Activated T-cell treated with anti-CD3 and anti-CD28 coated beads, Interleukin-2, amount 50 U/mL, for 72 hours (primary cell): ENCODE measurements at places on chromosomes 6 and 20. TPM values are rescaled to one million over a fixed set of nuclear protein-coding genes. Genes with fewer than 3 reads are reported as not detected.

Gene MTCH1
- total RNA-seq: 149 TPM

Gene ABHD16B
- total RNA-seq: 0.22 TPM

Gene ARHGAP18
- 3.9 TPM for total RNA-seq

DNA sequence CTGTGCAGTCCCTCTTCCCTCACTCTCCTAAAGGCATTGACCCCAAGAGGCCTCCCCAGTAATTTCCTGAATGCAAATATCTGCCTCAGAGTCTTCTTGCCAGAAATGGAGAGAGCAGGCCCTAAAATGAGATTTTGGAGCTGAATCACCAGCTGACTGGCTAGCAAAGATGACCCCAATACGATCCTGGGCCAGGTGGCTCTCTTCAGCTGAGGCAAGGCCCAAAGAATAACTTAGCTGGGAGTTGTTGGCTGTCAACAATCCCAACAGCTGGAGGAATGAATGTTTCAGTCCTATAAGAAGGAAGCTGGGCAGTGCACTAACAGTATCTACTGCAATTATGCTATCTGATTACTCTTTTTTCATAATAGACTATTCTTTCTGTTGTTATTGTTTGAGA, 37.2 kb upstream of the VGLL2 start:
- no peak for DNase-seq

GRCh38 chr20:41142919-41143318, 5.6 kb downstream of the PLCG1 start:
- DNase-seq: no peak

GRCh38 chr20:14219801-14220461, 117.5 kb downstream of the FLRT3 start:
- DNase-seq: no peak

GRCh38 chr6:53916804-53917463, 122.1 kb downstream of the LRRC1 start:
- DNase-seq: no peak

DNA sequence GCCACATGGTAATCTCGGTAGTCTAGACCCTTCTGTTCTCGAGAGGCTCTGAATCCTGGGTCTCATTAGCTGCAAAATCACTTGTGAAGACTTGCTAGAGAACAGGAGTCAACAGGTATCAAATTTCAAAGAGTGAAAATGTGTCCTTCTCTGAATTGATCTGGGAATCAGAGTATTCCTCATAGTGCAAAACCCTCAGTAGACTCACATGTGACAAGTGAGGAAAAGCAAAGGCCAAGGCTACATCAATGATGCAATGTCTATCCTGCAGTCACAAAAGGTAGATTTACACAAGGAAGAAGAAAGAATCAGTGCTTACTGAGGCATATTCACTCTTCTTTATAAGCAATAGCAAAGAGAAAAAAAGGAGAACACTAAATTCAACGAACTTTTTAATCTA, 1220.0 kb upstream of the GJE1 start:
- DNase-seq: no peak

DNA sequence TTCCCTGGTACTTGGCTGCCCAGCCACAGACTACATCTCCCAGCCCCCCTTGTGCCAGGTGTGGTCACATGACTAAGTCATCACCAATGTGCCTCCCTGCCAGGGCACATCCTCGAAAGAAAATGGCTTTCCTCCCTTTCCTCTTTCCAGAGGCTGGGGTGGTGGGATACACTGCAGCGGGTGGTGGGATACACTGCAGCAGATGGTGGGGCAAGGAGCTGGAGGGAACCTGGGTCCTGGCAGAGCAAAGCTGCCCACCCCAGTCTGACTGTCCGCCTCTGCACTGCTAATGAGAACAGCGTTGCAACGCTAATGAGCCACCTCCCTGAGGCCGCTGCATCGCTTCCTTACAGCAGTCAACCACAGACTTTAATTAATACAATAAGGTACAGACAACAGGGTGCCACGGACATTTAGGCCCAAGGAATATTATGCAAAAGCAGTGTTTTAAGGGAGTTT, 125.3 kb downstream of the PREX1 start:
- DNase-seq: no peak
